Ascending aorta (tissue), 2 donors: ENCODE measurements at places on chromosomes 11 and 22. TPM values are rescaled to one million over a fixed set of nuclear protein-coding genes. Genes with fewer than 3 reads are reported as not detected.
A peak's percentile ranks its signal among the peaks of the same experiment; 100 is the strongest.

GRCh38 chr11:93166194-93166593 is 31.6 kb downstream of the SLC36A4 start:
- H3K27ac ChIP-seq = no peak overlapping the region
- H3K36me3 ChIP-seq = peaks cover 35% of the 10 kb centered on the region
- H3K4me1 ChIP-seq = no peaks in the 10 kb centered on the region
- no peaks in the 10 kb centered on the region for H3K27me3 ChIP-seq

DNA sequence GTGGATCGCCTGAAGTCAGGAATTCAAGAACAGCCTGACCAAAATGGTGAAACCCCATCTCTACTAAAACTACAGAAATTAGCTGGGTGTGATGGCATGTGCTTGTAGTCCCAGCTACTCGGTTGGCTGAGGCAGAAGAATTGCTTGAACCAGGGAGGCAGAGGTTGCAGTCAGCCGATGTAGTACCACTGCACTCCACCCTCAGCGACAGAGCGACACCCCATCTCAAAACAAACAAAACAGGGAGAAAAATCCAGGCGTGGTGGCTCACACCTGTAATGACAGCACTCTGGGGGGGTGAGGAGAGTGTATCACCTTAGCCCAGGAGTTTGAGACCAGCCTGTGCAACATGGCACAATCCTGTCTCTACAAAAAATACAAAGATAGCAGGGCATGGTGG is 802.3 kb upstream of the ARHGAP42 start:
- no peaks in the 10 kb centered on the region for H3K36me3 ChIP-seq
- H3K27ac ChIP-seq = no peak overlapping the region

DNA sequence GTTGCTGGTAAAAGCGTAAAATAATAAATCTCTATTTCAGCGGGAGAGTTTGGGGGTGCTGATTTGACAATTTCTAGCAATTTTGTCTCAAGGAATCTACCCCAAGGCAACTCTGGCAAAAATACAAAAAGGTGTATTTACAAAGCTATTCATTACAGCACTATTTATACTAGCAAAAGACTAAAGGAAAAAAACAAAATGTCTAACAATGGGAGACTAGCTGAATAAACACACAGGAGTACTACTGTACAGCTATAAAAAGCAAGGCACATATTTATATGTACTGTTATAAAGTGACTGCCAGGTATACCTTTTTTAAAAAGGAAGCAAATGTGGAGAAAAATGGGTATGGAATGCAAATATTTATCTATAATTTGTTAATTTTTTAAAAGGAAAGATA is 32.7 kb downstream of the SLC35F2 start:
- no peaks in the 10 kb centered on the region for H3K36me3 ChIP-seq
- no peaks in the 10 kb centered on the region for H3K4me1 ChIP-seq
- H3K4me3 ChIP-seq = no peak overlapping the region
- no peaks in the 10 kb centered on the region for H3K27me3 ChIP-seq
- H3K27ac ChIP-seq = no peak overlapping the region

GRCh38 chr11:70521475-70522308 is 123.4 kb downstream of the CTTN start:
- H3K36me3 ChIP-seq = no peaks in the 10 kb centered on the region
- H3K27ac ChIP-seq = no peak overlapping the region
- no peak for DNase-seq
- H3K4me1 ChIP-seq = no peaks in the 10 kb centered on the region
- H3K4me3 ChIP-seq = no peak overlapping the region

- no peaks in the 10 kb centered on the region for H3K4me1 ChIP-seq
- no peak overlapping the region for H3K27ac ChIP-seq
- H3K36me3 ChIP-seq = peaks cover 89% of the 10 kb centered on the region
- no peak overlapping the region for H3K4me3 ChIP-seq
- no peaks in the 10 kb centered on the region for H3K27me3 ChIP-seq
These were observed 88.9 kb downstream of the BMAL1 start for GRCh38 chr11:13366266-13367026.

- H3K27ac ChIP-seq = no peak overlapping the region
- H3K4me1 ChIP-seq = no peaks in the 10 kb centered on the region
- no peaks in the 10 kb centered on the region for H3K36me3 ChIP-seq
- no peak for DNase-seq
These were observed 5.1 kb downstream of the RFPL1 start for GRCh38 chr22:29443452-29443851.

GRCh38 chr11:126585388-126585773 is 229.9 kb downstream of the ST3GAL4 start:
- H3K36me3 ChIP-seq = no peaks in the 10 kb centered on the region
- H3K4me3 ChIP-seq = peak overlapping the region; percentile 7
- no peak overlapping the region for H3K27ac ChIP-seq
- no peak for DNase-seq

- H3K27me3 ChIP-seq = no peaks in the 10 kb centered on the region
- no peaks in the 10 kb centered on the region for H3K36me3 ChIP-seq
- no peak overlapping the region for H3K4me3 ChIP-seq
- no peak overlapping the region for H3K27ac ChIP-seq
- no peaks in the 10 kb centered on the region for H3K4me1 ChIP-seq
- no peak for DNase-seq
These were observed 524.5 kb downstream of the NTM start for GRCh38 chr11:131894615-131895544.

DNA sequence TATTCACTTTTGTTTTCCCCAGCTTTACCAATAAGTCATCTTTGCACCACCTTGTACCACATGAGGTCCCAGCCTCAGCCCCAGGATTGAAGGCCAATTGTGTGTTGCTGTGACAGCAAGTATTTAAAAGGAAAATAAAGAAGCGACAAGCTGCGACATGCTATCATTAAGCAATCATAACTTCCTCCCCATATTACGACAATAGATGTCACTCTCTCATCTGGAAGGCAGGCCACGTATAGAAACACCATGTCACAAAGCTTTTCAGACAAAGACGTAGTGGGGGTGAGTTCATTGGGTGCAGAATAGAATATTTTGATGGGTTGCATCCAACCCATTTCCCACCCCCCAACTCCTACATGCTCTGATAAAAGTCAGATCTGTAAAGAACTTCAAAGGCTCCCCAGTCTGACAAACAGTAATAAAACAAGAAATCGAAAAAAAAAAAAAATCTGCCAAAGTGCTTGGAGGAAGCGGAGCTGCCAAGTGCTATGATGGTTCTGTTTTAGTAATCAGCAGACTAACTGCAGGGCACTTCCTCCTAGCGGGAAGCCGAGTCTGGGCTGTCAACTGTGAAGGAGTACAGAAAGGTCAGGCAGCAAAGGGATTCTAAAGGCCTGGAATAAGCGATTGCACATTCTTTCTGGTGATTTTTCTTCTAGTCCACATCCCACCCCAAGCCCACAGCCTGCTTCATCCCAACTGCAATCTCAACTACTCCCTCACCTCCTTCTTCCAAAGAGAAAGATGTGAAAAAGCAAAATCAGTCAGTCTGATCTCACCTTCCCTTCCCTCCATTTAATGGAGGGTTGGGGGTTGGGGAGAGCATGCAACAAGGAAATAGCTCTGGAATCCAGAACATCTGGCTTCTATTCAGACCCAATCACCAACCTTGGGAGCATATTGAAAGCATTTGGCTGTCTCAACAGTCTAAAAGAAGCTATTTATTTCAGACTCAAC is 131.4 kb upstream of the UBASH3B start:
- H3K27ac ChIP-seq = peak overlapping the region; percentile 15
- no peaks in the 10 kb centered on the region for H3K27me3 ChIP-seq
- H3K4me3 ChIP-seq = no peak overlapping the region

- H3K36me3 ChIP-seq = no peaks in the 10 kb centered on the region
- no peak overlapping the region for H3K4me3 ChIP-seq
- no peak overlapping the region for H3K27ac ChIP-seq
- no peak for DNase-seq
These were observed 105.7 kb downstream of the RASSF10 start for GRCh38 chr11:13114566-13115379.

DNA sequence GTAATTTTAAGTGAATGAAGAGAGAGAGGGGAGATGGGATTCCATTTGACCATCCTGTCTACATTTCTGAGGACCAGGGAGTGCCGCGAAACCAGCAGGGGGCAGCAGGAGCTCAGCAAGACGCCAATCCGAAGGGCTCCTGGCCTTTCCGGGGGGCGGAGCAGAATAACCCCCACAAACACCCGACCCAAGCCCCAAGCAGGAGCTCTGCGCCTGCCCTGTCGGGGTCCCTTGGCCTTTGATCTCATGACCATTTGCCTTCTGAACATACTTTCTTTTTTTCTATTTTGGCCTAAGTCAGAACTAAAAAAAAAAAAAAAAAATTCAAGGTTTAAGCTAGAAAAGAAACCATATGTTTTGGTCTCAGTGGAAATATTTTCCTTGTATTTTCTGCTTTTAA is 21.9 kb upstream of the SCN2B start:
- DNase-seq = peak; percentile 73
- no peak overlapping the region for H3K4me3 ChIP-seq
- no peaks in the 10 kb centered on the region for H3K4me1 ChIP-seq
- no peak overlapping the region for H3K27ac ChIP-seq
- H3K36me3 ChIP-seq = no peaks in the 10 kb centered on the region

- no peak overlapping the region for H3K27ac ChIP-seq
- no peaks in the 10 kb centered on the region for H3K4me1 ChIP-seq
- DNase-seq = no peak
- no peaks in the 10 kb centered on the region for H3K27me3 ChIP-seq
- no peak overlapping the region for H3K4me3 ChIP-seq
These were observed 19.9 kb downstream of the IFT27 start for GRCh38 chr22:36756031-36756430.

- H3K27ac ChIP-seq = no peak overlapping the region
- peaks cover 4% of the 10 kb centered on the region for H3K36me3 ChIP-seq
- H3K4me3 ChIP-seq = no peak overlapping the region
- no peaks in the 10 kb centered on the region for H3K4me1 ChIP-seq
These were observed 83.8 kb upstream of the ATXN10 start for GRCh38 chr22:45587638-45588505.

GRCh38 chr11:58567889-58568512 is 7.7 kb downstream of the LPXN start:
- no peak overlapping the region for H3K27ac ChIP-seq
- DNase-seq = no peak
- peaks cover 6% of the 10 kb centered on the region for H3K4me1 ChIP-seq
- H3K27me3 ChIP-seq = no peaks in the 10 kb centered on the region
- H3K4me3 ChIP-seq = no peak overlapping the region

- H3K27me3 ChIP-seq = no peaks in the 10 kb centered on the region
- no peak overlapping the region for H3K27ac ChIP-seq
- H3K4me3 ChIP-seq = no peak overlapping the region
- peaks cover 6% of the 10 kb centered on the region for H3K36me3 ChIP-seq
These were observed 124.6 kb upstream of the BLID start for GRCh38 chr11:122240638-122241037.

GRCh38 chr11:71433648-71434450 is 14.3 kb downstream of the DHCR7 start:
- peaks cover 17% of the 10 kb centered on the region for H3K36me3 ChIP-seq
- no peak overlapping the region for H3K27ac ChIP-seq
- no peaks in the 10 kb centered on the region for H3K4me1 ChIP-seq

DNA sequence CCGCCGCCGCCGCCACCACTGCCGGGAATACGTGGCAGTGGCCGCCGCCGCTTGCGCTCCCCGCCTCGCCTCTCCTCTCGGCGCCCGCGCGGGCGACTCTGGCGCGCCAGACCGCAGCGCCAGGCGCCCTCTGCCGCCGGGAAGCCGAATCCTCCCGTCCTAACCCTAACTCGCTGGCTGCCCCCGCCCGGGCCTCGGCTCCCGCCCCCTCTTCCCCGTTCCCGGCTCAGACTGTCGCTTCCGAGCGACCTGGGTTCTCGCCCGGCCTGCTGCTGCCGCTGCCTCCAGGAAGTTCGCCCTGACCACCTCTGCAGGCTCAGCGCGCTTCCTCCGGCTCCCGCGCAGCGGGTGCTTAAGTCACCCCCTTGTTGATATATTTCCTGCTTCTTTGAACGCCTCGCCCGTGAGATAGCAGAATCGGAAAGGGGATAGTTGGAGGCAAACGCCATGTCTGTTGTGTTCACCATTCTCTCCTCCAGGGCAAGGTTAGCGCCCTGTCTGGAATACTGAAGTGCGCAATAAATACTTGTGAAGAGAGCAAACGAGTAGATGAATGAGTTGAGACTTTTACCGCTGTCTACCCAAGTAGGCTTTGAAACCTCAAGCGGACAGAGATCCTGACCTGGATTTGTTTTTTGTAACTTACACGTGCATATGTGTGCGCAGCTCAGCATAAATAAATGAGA is at the start of gene SMCO4:
SMCO4 (minus strand) TSS at position 100 of the 686 bp plus-strand sequence. CDS start 64,202 bp downstream, outside the sequence.
- H3K27me3 ChIP-seq = no peaks in the 10 kb centered on the region
- peak; percentile 88 for DNase-seq
- no peaks in the 10 kb centered on the region for H3K4me1 ChIP-seq
- no peaks in the 10 kb centered on the region for H3K36me3 ChIP-seq
- H3K4me3 ChIP-seq = peak within 1 kb of the TSS; percentile 94

DNA sequence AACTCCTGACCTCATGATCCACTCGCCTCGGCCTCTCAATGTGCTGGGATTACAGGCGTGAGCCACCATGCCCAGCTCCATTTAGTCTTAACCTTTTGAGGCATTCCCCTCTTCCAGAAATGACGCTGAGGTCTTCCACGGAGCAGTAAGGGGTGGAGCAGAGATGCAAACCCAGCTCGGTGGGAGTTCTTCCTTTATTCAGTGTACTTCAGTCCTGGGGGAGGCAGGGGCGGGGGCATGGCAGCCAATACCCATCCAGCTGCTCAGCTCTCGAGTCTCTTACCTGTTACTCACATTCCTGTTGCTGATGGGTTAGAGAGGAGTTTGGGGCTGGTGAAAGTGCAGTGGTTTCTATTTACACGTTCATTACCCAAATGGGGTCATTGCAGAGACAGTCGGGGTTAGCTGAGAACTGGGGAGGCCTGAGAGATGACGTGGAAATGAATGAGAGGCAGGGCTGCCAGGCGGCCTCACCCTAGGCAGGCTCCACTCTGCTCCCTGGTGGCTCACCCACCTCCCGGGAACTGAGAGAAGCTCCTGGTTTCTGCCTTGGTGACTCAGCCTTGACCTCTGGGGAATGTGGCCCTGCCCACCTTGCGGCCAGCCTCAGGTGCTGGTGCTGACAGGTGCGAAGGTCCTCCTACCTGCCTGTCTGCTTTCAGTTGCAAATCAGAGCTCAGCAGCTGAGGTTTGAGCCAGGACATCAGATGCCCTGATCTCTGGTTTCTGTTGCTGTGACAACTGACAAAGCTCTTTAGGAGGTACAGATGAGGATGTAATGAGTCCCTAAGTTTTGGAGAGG is 13.4 kb upstream of the ST14 start:
- H3K27me3 ChIP-seq = no peaks in the 10 kb centered on the region
- no peak overlapping the region for H3K4me3 ChIP-seq
- H3K27ac ChIP-seq = peak overlapping the region; percentile 49
- peaks cover 45% of the 10 kb centered on the region for H3K36me3 ChIP-seq
- DNase-seq = no peak

The IFT27 gene
- 2.7 TPM for total RNA-seq

The IRAG1 gene
- 236 TPM for total RNA-seq

The SLC22A8 gene
- total RNA-seq = not detected

The IRF7 gene
- 44.6 TPM for total RNA-seq

The LRRC32 gene
- total RNA-seq = 280 TPM

The RHOD gene
- 82.6 TPM for total RNA-seq

The OR2D2 gene
- not detected for total RNA-seq

The DEFB131B gene
- total RNA-seq = not detected

The CD44 gene
- total RNA-seq = 188 TPM

The LTO1 gene
- total RNA-seq = 10.2 TPM

The IGLL1 gene
- total RNA-seq = not detected

The MTFP1 gene
- 4.5 TPM for total RNA-seq

The CD6 gene
- not detected for total RNA-seq

The GSTT2B gene
- total RNA-seq = not detected

The TMEM86A gene
- total RNA-seq = 4.8 TPM

The OR52B2 gene
- total RNA-seq = not detected

The ARSA gene
- total RNA-seq = 111 TPM
